A549 treated with GW870086 at 1 μM for 4 hours (cell line): ENCODE measurements at places on chromosomes 2 and 18. TPM values are rescaled to one million over a fixed set of nuclear protein-coding genes. Genes with fewer than 3 reads are reported as not detected.

MAP3K19 gene
- total RNA-seq: not detected in 5 replicates

PAPOLG gene
- 5.9 to 9.3 TPM (median 9.1 TPM) in 5 replicates for total RNA-seq

SPDYA gene
- 0.08 to 0.47 TPM (median 0.24 TPM) in 5 replicates for total RNA-seq

RAB1A gene
- total RNA-seq: 201 to 251 TPM (median 240 TPM) in 5 replicates

CD8B2 gene
- not detected in 5 replicates for total RNA-seq

TMEM178A gene
- 0.15 to 0.29 TPM (median 0.28 TPM) in 3 of 5 replicates, not detected in the others for total RNA-seq

ANKRD36C gene
- total RNA-seq: 2.6 to 4.6 TPM (median 3.9 TPM) in 5 replicates

TCF23 gene
- total RNA-seq: not detected in 5 replicates

DNAJC5G gene
- total RNA-seq: not detected in 5 replicates

PLCL1 gene
- total RNA-seq: not detected in 5 replicates

AQP12B gene
- not detected in 5 replicates for total RNA-seq

UCN gene
- total RNA-seq: 1.0 to 2.5 TPM (median 1.2 TPM) in 5 replicates

TSPYL6 gene
- not detected in 5 replicates for total RNA-seq

DLGAP1 gene
- total RNA-seq: not detected in 5 replicates

CCL20 gene
- 2.4 to 7.5 TPM (median 5.4 TPM) in 5 replicates for total RNA-seq

REG1B gene
- total RNA-seq: not detected in 5 replicates
